H1 (cell line): ENCODE measurements at places on chromosomes 16 and 17.

DNA sequence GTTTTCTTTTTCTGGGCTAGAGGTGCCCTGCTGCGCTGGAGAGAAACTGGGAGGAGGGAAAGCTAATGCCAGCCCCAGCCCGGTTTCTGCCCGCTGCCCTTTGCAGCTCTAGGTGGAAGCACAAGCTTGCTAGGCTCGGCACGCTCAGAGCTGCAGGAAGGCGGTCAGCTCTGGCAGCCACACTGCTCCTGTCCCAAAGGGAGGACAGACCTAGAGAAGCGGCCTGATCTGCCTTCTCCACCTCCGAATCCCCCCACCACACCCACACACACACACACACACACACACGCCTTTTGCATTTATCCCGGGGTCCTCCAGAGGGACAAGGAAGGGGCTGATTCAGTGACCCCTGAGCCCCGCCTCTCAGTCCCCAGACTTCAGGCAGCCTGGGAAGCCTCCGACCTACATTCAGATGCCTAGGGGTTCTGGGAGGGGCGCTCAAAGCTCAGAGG lies 418.1 kb downstream of the SOX9 start:
- H3K4me3 ChIP-seq: no peak overlapping the region
- peaks cover 16% of the 10 kb centered on the region for H3K4me1 ChIP-seq
- H3K36me3 ChIP-seq: no peaks in the 10 kb centered on the region

GRCh38 chr17:50686494-50687199 lies 21.1 kb downstream of the ANKRD40 start:
- no peaks in the 10 kb centered on the region for H3K27me3 ChIP-seq
- H3K4me1 ChIP-seq: peaks cover 1% of the 10 kb centered on the region; the same call in 1 of the 2 replicates
- H3K4me3 ChIP-seq: no peak overlapping the region

DNA sequence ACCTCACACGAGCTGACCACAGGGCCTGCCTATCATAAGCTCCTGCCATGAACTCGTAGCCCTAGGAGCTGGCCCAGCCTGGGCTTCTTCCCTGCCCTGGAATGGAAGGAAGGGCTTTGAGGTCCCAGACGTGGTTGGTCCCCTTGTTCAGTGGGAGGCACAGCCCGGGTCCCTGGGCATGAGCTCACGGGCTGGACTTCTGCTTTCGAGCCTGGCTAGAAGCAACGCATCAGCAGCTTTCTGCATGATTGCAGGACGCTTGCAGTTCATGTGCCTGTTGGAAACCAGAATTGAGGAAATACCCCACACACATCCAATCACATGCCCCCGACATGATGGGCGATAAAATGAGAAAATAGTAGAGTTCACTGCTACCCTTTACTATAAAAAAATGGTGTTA lies 293.3 kb downstream of the MAF start:
- H3K36me3 ChIP-seq: no peaks in the 10 kb centered on the region
- H3K27me3 ChIP-seq: no peaks in the 10 kb centered on the region
- no peak overlapping the region for H3K4me3 ChIP-seq
- no peak for DNase-seq

DNA sequence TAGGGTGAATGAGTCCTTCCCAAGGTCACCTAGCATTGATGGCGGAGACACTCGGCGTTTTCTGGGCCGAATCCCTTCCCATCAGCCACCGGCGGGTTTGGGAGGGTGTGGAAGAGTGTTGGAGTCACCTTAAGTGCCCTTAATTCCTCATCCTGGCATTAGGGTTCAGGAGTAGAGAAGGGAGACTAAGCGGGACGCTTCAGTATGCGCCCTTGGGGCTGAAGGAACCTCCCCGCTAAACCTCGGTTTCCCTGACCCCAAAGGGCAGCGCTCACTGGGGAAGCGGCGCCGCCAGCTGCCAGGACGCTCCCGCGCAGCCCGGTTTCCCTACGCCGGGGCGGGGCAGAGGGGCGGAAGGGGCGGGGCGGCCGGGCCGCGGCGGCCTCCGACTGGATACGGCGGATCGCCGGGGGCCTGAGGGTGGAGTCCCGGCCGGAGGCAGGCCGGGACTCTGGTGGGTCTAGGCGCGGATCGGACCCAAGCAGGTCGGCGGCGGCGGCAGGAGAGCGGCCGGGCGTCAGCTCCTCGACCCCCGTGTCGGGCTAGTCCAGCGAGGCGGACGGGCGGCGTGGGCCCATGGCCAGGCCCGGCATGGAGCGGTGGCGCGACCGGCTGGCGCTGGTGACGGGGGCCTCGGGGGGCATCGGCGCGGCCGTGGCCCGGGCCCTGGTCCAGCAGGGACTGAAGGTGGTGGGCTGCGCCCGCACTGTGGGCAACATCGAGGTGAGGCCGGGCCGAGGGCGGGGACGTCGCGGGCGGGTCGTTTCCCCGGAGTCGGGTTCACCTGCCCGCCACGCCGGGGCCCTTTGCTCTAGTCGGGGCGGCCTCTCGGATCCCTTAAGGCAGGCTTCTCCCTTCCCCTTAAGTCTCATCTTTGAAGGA lies at the start of gene DHRS11:
TSS of gene DHRS11 (plus strand) at position 446 of the 882 bp plus-strand sequence. CDS start at position 577, 131 bp downstream.
- H3K27ac ChIP-seq: peak within 1 kb of the TSS; percentile 67
- H3K4me1 ChIP-seq: peaks cover 13% of the 10 kb centered on the region
- H3K36me3 ChIP-seq: peaks cover 8% of the 10 kb centered on the region; the same call in 1 of the 2 replicates
- peak within 1 kb of the TSS; percentile 52 for H3K4me3 ChIP-seq
- H3K27me3 ChIP-seq: no peaks in the 10 kb centered on the region

DNA sequence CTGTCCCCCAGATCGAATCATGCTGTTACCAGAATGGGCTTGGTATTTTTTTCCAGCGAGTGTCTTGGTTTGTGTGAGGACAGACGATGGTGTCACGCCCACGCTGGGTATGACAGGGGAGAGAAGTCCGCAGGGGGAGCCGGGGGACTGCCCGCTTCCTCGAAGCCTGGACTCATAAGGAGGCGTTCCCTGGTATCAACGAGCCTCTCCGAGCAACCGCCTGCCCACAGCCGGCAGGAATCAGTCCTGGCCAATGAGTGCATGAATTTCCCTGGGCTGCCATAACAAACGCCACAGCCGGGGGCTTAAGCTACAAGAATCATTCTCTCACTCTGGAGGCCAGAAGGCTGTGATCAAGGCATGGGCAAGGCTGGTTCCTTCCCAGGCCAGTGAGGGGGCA lies 26.1 kb upstream of the JPH3 start:
- DNase-seq: no peak
- no peak overlapping the region for H3K27ac ChIP-seq
- no peaks in the 10 kb centered on the region for H3K36me3 ChIP-seq
- H3K4me3 ChIP-seq: no peak overlapping the region
- peaks cover 12% of the 10 kb centered on the region for H3K4me1 ChIP-seq

GRCh38 chr17:48074322-48075081 lies 26.3 kb downstream of the NFE2L1 start:
- peak; percentile 83 for DNase-seq
- no peaks in the 10 kb centered on the region for H3K4me1 ChIP-seq
- peaks cover 41% of the 10 kb centered on the region for H3K36me3 ChIP-seq
- H3K27ac ChIP-seq: no peak overlapping the region

GRCh38 chr16:13070268-13070667 lies 168.9 kb downstream of the SHISA9 start:
- peak overlapping the region; percentile 67 for H3K27ac ChIP-seq
- no peaks in the 10 kb centered on the region for H3K27me3 ChIP-seq
- no peaks in the 10 kb centered on the region for H3K36me3 ChIP-seq
- H3K4me3 ChIP-seq: no peak overlapping the region; the same call in 1 of the 2 replicates
